Fibroblast of the aortic adventitia (primary cell): ENCODE measurements at places on chromosomes 2 and 18. TPM values are rescaled to one million over a fixed set of nuclear protein-coding genes. Genes with fewer than 3 reads are reported as not detected.

- peak; percentile 16 for DNase-seq
Measured at GRCh38 chr2:45925026-45925425, 273.6 kb downstream of the PRKCE start.

DNA sequence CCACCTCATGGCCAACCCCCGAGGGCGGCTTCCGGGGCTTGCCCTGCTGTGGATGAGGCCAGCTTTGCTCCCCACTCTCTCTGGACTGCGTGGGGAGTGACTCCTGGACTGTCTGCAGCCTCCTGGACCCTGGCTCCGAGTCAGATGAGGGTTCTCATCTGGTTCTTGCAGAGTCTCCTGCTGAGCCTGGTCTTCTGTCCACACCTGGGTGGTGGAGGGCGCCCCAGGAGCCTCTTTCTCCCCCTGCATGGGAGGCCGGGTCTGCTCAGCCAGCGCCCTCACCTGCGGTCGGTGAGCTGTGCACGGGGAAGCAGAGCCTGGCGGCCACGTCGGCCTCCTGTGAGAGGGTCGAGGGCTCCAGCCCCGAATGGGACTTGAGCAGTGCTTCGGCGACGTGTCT is 78.3 kb downstream of the RTP5 start:
- DNase-seq: no peak

- DNase-seq: no peak
Measured at GRCh38 chr18:3799515-3799914, 349.5 kb downstream of the TGIF1 start.

- DNase-seq: peak; percentile 84
Measured at GRCh38 chr18:22977847-22978701, 44.9 kb downstream of the RBBP8 start.

- peak; percentile 89 for DNase-seq
Measured at GRCh38 chr18:45670281-45670962, 53.6 kb upstream of the SLC14A1 start.

GRCh38 chr2:192749611-192750200 is 555.0 kb upstream of the TMEFF2 start:
- DNase-seq: no peak

DNA sequence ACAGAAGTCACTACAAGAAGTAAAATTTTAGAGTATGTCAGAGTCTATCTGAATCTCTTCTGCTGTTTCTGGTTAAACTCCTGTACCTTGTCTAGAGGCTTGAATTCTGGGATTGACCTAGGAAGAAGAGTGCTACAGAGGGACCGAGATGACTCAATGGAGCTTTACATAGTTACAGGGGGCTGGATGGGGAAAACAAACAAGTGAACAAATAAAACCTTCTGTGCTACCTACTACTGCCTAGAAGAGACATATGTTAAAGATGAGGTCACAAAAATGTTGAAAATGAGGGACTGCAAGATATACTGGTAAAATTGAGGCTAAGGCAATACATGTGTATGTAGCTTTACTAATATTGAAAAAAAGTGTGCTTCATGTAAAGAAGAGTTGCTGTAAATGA is 265.4 kb upstream of the TFPI start:
- DNase-seq: no peak

Gene VIT
- total RNA-seq: 2.0 and 12.9 TPM in 2 replicates
